ENCODE measurements at places on chromosomes 11 and 22.

- DNase-seq: peak; percentile 6
Observed at GRCh38 chr11:125348141-125348651, 147.9 kb downstream of the FEZ1 start.

GRCh38 chr11:70680781-70681281 lies 282.5 kb downstream of the CTTN start:
- DNase-seq: no peak

GRCh38 chr11:125394296-125394695 lies 101.8 kb downstream of the FEZ1 start:
- no peak for DNase-seq

GRCh38 chr11:11250470-11250869 lies 102.6 kb downstream of the CSNK2A3 start:
- DNase-seq: no peak

DNA sequence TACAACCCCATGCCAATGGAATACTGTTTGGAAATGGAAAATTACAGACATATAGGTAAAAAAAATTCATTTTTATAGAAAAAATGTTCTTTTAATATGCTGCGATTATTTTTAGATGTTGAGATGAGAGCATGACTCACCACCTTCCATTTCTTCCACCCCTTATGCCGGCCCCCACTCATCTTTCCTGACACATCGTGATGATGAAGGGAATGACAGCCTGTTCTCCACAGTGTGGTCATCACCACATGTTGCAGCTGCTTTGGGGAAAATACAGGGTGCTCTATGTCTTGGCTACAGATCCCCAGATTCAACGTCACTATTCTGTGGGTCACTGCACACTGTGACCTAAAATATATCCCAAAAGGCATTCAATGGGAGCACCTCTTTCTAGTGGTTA lies 916.2 kb downstream of the METTL15 start:
- DNase-seq: no peak

- DNase-seq: peak; percentile 35
Observed at GRCh38 chr11:45805305-45806071, 539 bp downstream of the SLC35C1 start.

DNA sequence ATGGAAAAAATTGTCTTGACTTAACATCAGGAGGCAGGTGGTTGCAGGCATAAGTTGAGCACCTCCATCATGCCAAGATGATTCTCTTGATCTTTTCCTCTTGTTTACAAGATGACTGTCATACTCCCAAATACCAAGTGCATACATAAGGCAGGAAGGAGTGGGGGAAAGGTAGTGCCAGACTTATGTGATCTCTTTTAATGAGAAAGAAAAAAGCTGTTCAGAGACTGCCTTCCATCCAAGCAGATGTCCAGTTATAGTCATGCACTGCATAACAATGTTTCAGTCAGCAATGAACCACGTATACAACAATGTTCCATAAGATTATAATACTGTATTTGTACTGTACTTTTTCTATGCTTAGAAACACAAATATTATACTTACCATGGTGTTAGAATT lies 135.7 kb downstream of the EHF start:
- no peak for DNase-seq

GRCh38 chr22:20428496-20429253 lies 8.9 kb downstream of the SCARF2 start:
- no peak for DNase-seq

DNA sequence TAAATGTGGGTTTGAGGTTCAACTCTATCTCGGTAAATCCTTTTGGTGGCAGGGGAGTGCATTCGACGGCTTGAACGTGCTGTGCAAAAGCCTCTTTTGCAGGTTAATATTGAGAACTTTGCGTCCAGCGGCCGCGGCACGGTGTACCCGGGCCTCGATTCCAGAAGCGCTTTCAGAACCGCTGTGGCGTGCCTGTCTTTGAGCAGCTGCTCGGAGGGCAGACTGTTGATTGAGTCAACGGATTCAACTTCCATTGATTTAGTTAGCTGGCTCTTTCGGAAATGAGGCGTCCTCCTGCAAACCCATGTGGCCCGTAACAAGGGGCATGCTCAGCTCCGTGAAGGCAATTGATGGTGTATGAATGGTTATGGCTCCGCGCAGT lies 1247.8 kb downstream of the BRD1 start:
- no peak for DNase-seq

DNA sequence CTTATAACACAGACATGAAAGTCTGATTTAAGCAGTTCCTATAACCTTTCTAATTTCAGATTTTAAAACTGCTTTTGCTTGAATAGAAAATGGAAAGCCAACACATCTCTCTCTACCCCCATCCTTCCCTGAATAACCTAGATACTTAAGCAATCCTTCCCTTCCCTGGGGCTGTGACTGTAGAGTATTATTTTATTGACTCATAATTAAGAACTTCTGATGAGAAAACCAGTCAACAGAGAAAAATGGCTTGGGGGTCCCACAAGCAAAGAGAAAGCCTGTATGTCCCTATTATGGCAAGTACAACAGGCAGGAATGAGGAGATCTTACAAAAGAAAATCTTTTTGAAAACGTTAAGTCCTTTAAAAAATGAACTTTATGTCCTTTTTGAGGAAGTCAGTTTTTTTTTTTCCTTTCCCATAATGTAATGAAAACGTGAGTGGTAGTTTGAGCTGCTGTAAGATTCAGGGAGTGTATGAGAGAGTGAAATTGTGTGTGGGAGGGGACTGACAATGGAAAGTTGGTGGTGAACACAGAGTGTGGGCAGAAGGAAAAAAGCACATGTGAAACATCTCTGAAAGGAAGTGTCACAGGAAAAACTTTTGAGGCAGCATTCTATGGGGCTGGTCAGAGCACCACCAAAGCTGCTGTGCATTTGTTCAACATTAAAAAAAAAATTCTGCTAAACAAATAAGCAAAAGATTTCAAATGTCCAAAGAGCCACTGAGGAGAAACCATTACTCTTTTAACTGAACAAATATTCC lies 154.6 kb downstream of the MAML2 start:
- DNase-seq: no peak

GRCh38 chr22:24772493-24773220 lies 1.9 kb downstream of the PIWIL3 start:
- peak; percentile 67 for DNase-seq

DNA sequence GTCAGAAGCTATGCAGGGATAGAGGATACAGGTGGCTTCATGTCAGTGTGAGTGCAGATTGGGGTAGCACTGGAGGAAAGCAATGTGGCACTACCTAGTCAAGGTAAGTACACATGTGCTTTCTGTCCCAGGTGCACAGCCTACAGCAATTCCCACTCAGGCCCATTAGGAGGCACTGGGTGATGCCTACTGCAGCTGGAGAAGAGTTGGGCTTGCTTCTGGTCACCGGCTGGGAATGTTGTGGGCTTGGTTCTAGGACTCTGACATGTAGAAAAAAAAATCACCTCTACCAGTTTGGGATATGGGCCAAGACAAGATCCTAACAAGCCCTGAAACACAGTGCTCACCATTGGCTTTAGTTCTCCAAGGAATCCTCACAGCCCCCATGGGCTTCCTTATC lies 69.7 kb downstream of the TENM4 start:
- DNase-seq: peak; percentile 18

GRCh38 chr22:36912694-36913426 lies 568 bp upstream of the CSF2RB start:
- DNase-seq: no peak

DNA sequence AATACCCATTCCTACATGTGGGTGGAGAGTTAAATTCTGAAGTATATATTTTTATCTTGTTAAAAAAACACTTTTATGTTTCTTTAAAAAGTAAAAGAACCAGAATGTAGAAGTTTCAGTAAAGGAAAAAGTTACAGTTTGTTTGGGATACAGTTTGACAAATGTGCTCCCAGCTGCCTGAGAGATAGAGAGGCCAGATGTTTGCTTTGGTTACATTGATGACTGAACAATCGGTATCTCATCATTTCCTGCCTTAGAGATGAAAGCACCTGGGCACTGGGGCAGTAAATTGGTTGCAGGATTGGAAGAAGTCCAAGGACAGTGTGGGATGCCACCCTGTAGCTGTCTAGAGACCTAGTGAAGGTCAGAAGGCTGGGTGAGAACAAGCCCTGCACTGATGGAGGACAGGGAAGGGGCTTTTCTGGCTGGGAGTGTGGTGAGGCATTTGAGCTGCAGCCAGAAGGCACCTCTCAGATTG lies 16.6 kb downstream of the MED15 start:
- DNase-seq: peak; percentile 19

GRCh38 chr22:46528121-46528610 lies 9.3 kb downstream of the CELSR1 start:
- DNase-seq: no peak

DNA sequence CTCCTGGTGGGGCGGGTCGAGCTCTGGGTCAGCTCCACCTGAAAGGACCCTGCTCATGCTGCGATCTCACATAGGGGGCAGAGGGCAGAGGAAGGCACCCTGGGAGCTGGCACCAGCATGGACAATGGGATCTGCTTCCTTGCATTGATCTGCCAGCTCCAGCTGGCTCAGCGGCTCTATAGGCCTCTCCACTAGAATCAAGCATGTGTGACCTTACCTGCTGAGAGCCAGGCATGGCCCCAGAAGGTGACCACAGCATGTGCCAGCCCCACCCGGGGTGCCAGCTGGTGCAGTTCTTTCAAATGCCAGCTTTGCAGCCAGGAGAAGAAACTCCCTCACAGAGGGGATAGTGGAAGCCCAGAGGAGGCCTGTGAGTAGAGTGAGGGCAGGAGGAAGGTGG lies 22.0 kb upstream of the KLHL35 start:
- DNase-seq: no peak

DNA sequence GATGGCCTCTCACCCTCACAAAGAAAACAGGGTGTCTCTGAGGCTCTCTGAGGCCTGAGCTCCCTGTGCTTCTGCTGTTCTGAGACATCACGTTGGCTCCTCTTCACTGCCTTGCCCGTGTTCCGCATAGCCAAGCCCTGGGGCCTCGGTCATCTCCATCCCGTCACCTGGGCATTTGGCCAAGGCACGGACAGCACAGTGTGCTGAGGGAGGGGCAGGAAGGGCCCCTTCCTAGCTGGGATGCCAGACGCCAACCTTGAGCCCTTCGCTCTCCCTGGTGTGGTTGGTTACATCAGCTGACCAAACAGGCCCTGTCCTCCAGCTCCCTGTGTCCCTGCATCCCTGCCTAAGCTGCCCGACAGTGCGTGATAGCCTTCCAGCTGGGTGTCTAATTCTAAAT lies 25.9 kb downstream of the MOV10L1 start:
- DNase-seq: no peak

- DNase-seq: peak; percentile 27
Observed at GRCh38 chr22:37379085-37379484, 48.2 kb downstream of the ELFN2 start.

- no peak for DNase-seq
Observed at GRCh38 chr11:96342014-96342960, 708 bp downstream of the MAML2 start.
